ENCODE measurements at places on chromosomes 4 and X. TPM values are rescaled to one million over a fixed set of nuclear protein-coding genes. Genes with fewer than 3 reads are reported as not detected.
A peak's percentile ranks its signal among the peaks of the same experiment; 100 is the strongest.

DNA sequence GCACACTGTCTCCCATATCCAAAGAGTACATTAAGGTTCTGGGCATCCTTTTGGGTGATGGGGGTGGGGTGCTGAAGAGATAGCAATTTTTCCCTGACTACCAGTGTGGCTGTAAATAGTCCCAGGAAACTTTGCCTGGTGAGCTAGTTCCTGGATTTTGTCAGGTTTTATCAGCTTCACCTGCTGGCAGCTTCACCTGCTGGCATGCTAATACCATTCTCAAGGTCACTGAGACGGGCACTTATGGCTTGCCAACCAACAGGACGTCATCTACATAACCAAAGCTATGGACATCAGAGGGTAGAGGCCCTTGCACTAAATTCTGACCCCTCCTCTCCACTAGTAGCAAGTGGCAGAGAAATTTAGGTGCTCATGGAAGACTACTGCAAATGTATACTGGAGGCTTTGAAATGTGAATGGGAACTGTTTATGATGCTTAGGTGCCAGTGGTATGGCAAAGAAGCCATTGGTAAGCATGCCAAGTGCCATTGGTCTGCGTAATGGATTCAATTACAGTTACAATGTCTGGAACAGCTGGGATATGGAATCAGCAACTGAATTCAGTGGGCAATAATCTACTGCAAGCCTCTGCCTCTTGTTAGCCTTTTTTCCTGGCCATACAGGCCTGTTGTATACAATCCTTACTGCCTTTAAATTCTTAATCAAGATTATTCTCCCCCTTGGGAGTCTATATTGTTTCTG is 71.6 kb upstream of the SH3RF1 start:
- DNase-seq = no peak

The ENPEP gene
- not detected for total RNA-seq

The SLC16A2 gene
- total RNA-seq = 0.76 TPM

- no peak for DNase-seq
Observed at GRCh38 chr4:2442175-2442993, 23.6 kb downstream of the CFAP99 start.

DNA sequence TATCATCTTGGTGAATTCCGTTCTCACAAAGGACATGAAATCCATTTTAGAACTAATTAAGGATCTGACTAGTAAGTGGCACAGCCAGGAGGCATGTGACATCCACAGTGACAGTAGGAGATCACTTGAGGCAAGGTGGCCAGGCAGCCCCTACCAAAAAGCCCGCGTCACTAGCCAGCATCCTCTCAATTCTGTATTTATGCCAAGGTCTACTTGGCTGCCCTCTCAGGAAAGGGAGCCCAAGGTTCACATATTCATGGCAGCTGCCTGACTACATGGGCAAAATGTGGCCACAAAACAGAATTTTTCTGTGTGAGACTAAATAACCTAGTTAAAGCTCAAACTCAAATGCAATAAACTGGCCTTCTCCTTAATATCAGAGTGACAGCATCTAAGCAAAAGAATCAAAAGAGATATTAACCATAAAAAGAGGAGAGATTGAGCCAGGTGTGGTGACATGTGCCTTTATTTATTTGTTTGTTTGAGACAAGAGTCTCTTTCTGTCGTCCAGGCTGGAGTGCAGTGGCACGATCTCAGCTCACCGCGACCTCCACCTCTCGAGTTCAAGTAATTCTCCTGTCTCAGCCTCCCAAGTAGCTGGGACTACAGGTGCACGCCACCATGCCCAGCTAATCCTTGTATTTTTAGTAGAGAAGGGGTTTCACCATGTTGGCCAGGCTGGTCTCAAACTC is 51.5 kb downstream of the SLC9A7 start:
- no peak for DNase-seq

DNA sequence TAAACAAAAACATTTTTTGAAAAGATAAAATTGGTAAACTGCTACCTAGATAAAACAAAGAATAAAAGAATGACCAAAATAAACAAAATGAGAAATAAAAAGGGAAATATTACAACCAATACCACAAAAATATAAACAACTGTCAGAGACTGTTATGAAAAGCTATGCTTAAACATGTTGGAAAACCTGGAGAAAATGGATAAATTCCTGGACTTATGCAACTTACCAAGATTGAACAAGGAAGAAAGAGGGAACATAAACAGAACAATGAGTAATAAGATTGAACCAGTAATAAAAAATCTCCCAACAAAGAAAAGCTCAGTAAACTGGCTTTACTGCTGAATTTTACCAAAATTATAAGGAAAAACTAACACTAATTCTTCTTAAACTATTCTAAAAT is 518.7 kb downstream of the GRXCR1 start:
- no peak for DNase-seq

The IL21 gene
- not detected for total RNA-seq

The ARL9 gene
- 0.26 TPM for total RNA-seq

DNA sequence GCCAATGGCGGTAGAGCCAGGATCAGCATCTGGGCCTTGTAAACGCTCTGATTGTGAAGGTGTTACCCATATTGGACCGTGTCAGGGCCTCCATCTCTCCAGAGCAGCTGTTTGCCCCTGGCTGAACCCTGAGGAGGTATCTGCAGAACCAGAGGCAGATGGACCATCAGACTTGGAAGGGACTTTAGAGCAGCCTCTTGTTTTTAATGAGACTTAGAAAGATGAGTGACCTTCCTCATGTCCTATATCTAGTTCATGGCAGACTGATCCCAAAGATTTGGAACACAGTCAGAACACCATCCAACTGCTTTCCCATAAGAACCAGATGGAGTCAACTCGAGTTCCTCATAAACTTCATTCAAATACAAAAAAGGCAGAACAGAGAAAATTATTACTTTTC is 135.1 kb upstream of the MSX1 start:
- no peak for DNase-seq

The ARHGAP6 gene
- not detected for total RNA-seq

The C4orf36 gene
- total RNA-seq = 1.9 TPM

The MAGEA12 gene
- not detected for total RNA-seq

The SORBS2 gene
- total RNA-seq = 52.8 TPM

GRCh38 chr4:146329050-146329716 is 114.8 kb downstream of the REELD1 start:
- DNase-seq = no peak

The ASB12 gene
- total RNA-seq = not detected

DNA sequence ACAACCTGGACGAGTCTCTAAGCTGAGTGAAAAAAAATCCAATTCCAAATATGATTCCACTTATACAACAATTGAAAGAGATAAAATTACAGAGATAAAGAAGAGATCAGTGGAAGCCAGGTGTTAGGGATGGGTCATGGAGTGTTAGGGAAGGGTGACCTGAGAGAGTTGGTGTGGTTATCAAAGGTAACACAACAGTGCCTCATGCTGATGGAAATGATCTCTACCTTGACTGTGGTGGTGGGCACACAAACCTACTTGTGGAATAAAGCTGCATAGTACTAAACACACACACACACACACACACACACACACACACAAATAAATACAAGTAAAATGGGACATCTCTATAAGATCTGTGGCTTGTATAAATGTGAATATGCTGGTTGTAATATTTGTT is 26.0 kb downstream of the BEND2 start:
- no peak for DNase-seq

DNA sequence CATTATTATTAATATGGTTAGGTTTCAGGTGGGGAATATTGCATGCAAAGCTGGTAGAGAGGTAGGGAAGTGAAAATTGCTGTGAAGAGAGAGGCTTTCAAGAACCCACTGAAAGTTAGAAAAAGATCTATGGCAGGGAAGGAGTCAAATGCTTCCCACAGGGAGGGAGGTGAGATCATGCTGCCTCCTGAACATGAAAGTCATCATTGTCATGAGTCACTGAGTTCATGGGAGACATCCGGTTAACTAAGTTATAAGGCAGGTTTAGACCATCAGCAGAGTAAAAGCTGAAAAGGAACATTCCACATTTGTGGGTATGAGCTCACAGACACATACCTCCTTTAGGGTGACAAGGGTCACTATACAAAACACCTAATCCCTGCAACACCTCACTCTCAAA is 16.2 kb downstream of the GATB start:
- DNase-seq = peak; percentile 8

DNA sequence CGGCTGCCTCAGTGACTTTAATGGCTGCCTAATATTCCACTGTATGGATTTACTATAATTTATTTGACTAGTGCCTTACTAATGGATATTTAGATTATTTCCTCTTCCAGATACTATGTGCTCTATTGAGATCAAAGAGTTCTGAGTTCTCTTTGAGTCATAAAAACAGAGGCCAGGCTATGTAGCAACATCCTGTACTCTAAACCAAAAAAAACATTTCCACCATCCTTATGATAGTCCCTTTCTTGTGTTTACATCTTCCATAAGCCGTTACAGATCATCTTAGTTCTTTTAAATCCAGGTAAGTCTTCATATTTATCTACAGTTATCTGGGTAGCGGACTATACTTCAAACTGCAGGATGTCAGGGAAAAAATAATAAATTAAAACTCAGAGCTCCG is 56.6 kb upstream of the TMEM184C start:
- DNase-seq = no peak

The AASDH gene
- 9.1 TPM for total RNA-seq

DNA sequence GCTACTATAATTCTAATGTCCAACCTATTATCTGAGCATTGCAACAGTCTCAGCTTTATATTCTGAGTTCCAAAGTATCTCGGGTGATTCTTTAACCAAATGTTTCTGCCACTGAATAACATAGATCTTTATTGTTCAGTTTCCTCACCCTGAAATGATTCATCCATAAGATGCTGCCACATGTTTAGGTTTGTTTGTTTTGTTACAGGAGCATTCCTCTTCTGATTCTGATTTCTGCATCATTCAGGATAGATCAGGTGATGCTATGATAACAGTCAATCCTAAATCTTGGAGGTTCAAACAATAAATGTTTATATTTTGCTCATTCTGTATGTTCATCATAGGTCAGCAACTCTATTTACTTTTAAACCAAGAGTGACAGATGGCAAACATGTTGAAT is 927.6 kb downstream of the PCDH7 start:
- DNase-seq = no peak

The FGF2 gene
- total RNA-seq = 43.6 TPM

DNA sequence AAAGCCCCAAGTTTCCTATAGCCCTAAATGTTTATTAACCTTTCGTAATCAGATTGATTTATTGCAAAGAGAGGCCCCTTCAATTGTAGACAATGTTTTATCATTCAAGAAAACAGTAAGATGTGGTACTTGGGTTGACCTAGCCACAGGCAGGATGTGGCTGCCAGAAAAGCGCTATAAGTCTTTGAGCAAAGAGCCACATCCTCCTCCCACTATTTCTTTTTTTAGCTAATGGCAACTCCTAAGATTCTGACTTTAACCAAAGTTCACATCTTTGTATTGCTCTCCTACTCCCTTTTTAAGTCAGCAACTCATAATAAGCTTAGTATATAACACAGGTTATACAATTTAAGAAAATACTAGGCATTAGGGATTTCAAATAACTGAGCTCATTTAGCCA is 70.7 kb upstream of the PPP3CA start:
- no peak for DNase-seq

DNA sequence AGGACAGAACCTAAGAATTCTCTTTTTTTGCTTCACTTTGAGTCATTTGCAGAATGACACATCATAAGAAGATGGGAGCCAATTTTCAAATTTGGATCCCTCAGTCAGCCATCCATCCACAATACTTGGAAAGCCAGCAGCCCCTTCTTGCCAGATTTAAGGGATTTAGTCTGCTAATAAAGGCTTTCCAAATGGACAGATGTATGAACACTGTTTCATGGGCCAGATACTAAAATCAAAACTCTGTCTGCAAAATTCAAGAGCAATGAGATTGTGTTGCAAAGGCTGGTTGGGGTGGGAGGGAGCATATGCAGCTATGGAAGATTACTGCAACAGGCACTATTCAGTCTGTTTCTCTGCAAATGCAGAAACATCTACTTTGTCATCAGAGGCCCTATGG is 37.7 kb upstream of the KCNIP4 start:
- no peak for DNase-seq

The ETDA gene
- total RNA-seq = not detected

The GTPBP6 gene
- 32.9 TPM for total RNA-seq

DNA sequence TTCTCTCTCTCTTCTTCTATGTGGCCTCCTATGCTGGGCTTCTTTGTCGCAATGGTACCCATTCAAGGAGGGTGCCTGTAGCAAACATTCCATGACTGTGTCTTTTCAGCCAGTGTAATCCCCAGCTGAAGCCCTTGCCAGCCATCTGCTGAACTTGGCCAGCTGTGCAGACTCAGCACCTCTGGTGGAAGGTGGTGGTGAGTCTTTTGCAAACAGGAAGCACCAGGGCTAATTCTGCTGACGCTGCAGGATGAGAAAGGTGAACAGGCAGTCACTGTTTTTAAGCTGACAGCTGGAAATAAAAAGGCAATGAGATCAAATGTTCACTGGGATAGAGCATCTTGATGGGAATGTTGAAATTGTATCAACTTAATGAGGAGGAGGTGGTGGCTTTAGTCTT is 298.7 kb upstream of the CLNK start:
- no peak for DNase-seq
